Kidney glomerular epithelial cell (primary cell): ENCODE measurements at places on chromosomes 11 and 22.

DNA sequence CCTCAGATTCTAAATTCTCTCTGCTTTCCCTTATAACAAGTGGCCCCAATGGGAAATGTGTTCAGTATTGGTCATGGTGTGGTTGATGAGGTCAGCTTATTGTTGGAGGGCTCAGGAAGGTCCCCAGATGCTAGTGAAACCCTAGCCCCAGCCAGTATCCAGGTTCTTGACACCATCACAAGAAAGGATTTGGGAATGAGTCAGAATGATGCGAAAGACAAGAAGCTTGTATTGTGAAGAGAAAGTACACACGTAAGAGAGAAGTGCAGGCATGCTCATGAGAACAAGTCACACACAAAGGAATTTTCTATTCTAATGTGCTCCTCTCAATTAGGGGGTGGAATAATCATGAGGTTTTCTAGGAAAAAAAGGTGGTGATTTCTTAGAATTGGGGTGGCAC, 34.9 kb upstream of the TRPC6 start:
- no peak for DNase-seq

DNA sequence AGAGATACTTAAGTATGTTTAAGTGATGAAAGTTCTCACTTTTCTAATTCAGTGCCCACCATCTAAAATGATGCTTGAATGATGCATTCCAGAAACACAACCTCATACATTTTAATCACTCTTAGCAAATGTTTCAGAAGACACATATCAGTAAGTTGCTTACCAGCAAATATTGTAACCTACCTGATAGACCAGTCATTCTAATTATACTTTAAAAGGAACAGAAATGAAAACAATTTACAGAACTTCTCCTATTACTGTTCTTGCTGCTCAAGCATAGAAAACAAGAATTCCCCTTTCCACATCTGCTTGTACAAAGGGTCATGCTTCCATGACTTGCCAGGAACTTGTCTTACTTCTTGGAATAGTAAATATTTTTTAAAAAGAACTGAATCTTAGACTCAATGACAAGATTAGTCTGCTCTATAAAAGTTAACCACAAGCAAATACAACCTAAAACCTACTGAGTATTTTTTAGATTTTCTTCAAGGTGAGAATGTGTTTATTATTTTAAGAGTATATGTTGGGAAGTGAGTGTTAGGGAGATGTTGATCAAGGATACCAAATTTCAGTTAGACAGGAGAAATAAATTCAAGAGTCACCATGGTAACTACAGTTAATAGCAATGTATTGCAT, 82.0 kb upstream of the SC5D start:
- DNase-seq = no peak

- no peak for DNase-seq
Measured at GRCh38 chr11:47305734-47306483, 36.0 kb downstream of the MADD start.

DNA sequence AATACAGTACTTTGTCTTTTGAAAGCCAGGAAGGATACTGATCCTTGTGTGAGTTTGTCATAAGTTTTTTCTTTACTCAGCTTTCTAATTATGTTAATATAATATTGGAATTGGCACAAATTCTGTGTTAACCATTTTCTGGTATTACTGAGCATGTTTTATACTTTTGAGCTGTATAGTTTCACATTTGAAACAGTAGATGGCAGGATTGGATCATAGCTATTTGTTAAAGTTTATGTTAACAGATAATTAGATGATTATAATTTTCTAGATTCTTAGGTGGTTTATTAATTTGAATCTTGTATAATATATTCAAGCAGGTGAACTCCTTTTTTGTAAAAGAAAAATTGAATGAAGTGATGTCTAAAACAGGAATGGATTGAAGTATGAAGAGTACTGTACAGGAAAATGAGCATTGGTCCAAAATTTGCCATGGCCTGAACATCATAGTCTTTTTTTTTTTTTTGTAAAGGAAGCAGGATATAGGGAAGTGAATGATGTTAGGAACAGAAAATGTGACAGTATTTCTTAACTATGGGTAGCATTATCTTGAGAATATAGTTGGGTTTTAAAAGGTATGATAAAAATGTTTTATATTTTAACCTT, 102.0 kb downstream of the CYP2R1 start:
- no peak for DNase-seq

GRCh38 chr11:26700574-26701235, 21.2 kb downstream of the SLC5A12 start:
- no peak for DNase-seq

DNA sequence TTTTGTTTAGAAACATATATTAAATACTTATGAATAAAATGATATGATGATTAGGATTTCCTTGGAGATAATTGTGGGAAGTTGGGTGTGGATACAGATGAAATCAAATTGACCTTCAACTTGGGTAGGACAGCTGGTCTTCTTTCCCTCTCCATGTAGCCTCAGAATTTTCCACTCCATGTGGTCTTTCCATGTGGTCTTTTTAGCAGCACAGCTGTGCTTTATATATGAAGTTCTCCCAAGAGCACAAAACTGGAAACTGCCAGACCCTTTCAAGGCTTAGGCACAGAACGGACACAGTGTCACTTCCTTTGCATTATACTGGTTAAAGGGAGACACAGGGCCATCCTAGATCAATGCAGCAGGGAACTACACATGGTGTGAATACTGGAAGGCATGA, 28.6 kb downstream of the FAM76B start:
- no peak for DNase-seq

GRCh38 chr11:132450631-132451030, 1080.2 kb downstream of the NTM start:
- no peak for DNase-seq

DNA sequence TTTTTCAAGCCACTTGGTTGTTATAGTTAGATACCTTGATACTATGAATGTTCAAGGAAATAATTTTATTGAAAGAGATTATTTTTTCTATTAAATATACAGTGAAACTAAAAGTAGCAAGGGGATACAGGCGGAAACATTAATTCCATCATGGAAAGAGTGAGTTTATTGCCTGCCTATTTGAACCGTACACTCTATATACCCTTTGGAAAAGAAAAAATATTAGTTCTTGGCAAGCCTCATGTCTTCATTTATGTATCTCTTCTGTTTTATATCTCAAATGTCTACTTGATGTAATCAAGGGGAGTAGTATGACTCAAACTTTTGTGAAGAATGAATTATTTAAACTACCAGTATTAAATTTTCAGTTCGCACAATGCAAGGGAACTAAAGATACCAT, 54.0 kb downstream of the GAS2 start:
- no peak for DNase-seq

GRCh38 chr22:30685178-30685577, 9.5 kb upstream of the OSBP2 start:
- no peak for DNase-seq

GRCh38 chr22:24873226-24873625, 67.2 kb downstream of the SGSM1 start:
- no peak for DNase-seq

- DNase-seq = no peak
Measured at GRCh38 chr11:120538707-120539106, 27.2 kb downstream of the GRIK4 start.

DNA sequence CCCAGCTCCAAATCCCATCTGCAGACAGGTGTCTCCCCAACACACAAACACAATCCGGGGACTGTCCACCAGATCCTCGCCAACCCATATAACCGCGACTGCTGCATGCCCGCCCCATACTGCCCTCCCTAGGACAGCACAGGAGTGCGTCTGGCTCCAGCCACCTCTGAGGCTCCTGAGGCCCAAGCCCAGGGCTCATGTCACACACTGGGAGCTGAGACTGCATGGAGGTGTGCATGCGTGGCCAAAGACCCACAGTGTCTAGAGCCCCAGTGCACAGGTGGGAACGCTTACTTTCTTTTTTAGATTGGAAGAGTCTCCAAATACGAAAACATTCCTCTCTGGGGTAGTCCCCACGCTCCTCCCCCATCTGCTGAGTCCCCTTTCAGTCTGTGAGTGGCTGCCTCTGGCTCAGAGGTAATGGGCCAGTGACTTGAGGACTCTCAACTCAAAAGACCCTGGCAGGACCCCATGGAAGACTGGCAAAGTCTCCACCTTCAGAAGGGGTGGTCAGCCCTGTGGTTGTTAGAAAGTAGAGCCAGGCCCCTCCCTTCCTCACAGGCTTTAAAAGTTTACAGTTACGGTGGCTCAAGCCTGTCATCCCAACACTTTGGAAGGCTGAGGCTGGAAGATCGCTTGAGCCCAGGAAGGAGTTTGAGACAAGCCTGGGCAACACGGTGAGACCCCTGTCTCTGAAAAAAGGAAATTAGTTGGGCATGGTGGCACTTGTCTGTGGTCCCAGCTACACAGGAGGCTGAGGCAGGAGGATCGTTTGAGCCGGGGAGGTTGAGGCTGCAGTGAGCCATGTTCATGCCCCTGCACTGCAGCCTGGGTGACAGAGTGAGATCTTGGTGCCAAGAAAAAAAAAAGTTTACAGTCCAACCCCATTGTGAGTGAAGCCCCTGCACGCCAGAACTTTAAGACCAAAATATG, 2.3 kb downstream of the CBX7 start:
- DNase-seq = no peak
